ENCODE measurements at places on chromosomes 4 and X. TPM values are rescaled to one million over a fixed set of nuclear protein-coding genes. Genes with fewer than 3 reads are reported as not detected.

MID2 gene
- total RNA-seq = 10.0 TPM

PROM1 gene
- total RNA-seq = 43.5 TPM

GYPE gene
- 0.31 TPM for total RNA-seq

HPGDS gene
- total RNA-seq = 1.4 TPM

FRG2 gene
- total RNA-seq = not detected

TSR2 gene
- total RNA-seq = 11.9 TPM

PDCL2 gene
- total RNA-seq = not detected

OTC gene
- total RNA-seq = 0.31 TPM

GPR173 gene
- 27.0 TPM for total RNA-seq

ADGRG2 gene
- total RNA-seq = 6.6 TPM
